ENCODE measurements at places on chromosomes 5 and 9. TPM values are rescaled to one million over a fixed set of nuclear protein-coding genes. Genes with fewer than 3 reads are reported as not detected.
A peak's percentile ranks its signal among the peaks of the same experiment; 100 is the strongest.

The SPATA31E1 gene
- not detected for total RNA-seq

The SOHLH1 gene
- not detected for total RNA-seq

The TNC gene
- 611 TPM for total RNA-seq

- DNase-seq: peak; percentile 41
Measured at GRCh38 chr9:31119890-31120454, 1264.5 kb upstream of the ACO1 start.

The MAMDC4 gene
- 0.88 TPM for total RNA-seq

Measured in osteoblast (primary cell).